Activated T-cell treated with anti-CD3 and anti-CD28 coated beads for 4 hours (primary cell): ENCODE measurements at places on chromosomes 5 and 9.

GRCh38 chr5:115979201-115980041 is 17.1 kb downstream of the LVRN start:
- DNase-seq: no peak

GRCh38 chr5:69510694-69511093 is 18.1 kb downstream of the OCLN start:
- no peak for DNase-seq

- DNase-seq: no peak
Observed at GRCh38 chr9:20152151-20152725, 363.4 kb upstream of the SLC24A2 start.

DNA sequence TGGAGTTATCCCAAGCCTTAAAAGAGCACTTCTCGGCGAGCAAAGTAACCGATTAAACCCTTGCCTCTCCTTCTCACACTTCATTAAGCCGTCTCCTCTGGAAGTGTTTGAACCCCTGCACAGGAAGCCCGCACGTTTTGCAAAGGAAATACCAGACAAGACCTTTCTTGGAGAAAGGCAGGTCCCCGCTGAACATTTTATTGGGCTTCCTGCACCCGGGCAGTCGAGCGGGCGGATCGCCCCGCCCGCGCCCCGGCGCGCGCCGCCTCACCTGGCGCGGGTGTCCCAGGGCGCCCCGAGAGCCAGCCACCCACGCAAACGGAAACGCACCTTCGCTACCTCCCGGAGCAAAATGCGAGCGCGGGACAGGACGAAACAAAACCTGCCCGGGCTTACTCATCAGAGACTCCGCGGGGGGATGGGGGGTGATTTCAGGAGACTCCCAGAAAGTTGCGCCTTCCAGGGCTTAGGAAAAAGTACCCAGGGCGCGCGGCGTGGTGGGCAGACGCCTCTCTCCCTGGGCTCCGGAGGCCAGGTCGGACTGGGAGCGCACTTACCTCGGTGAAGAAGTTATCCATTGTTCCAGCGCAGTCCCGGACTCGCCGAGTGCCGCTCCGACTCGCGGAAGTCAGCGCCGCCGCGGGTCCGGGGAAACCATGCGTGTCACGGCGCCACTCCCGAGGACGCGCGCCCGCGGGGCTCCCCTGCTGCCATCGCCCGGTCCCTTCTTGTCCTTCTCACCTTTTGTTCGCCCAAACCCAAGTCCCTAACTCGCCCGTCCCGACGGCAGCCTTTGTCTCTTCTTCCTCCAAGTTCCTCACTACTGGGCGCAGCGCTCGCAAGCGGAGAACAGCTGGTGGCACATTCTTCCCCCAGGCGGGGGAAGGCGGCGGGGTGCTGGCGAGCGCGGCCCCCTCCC is 598 bp downstream of the MYO10 start:
- DNase-seq: peak; percentile 8

DNA sequence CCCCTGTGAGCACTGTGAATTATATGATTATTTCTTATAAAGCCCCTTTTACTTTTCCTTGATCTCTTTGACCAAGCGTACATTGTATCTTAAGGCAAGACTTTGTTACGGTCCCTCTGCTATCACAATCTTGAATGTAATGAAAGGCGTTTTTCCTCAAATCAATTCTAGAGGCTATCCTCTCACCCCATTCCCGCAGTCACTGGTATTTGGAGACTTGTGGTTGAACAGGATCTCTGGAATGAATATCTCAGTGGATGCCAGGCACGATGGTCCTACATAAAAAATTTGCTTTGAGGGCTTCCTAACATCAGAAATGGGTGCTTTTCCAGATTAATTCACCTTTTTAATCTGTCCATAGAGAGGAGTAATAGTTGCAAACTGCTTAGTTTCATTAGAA is 151.4 kb upstream of the PAPPA start:
- no peak for DNase-seq

- DNase-seq: no peak
Observed at GRCh38 chr9:133126697-133127339, 5.8 kb upstream of the RALGDS start.

DNA sequence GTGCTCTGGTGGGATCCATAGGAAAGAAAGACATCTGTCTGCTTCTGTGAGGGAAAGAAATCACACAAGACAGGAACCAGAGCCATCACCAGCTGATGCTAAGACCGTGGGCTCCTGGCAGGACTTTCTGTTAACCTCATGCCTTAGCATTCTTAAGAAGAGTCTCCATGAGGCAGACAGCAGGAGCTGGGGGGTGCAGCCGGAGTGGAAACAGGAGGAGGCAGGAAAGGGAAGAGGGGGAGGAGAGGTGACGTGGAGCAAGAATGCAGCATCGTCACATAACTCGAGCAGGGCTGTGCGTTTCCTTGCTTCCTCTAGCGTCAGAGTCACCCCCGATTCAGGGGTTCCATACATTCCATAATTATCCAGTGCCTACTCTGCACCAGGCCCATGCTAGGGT is 53.6 kb downstream of the ERGIC1 start:
- no peak for DNase-seq

- no peak for DNase-seq
Observed at GRCh38 chr5:12799165-12799564, 894.9 kb upstream of the CTNND2 start.

GRCh38 chr9:81431641-81432040 is 257.7 kb downstream of the TLE1 start:
- no peak for DNase-seq

DNA sequence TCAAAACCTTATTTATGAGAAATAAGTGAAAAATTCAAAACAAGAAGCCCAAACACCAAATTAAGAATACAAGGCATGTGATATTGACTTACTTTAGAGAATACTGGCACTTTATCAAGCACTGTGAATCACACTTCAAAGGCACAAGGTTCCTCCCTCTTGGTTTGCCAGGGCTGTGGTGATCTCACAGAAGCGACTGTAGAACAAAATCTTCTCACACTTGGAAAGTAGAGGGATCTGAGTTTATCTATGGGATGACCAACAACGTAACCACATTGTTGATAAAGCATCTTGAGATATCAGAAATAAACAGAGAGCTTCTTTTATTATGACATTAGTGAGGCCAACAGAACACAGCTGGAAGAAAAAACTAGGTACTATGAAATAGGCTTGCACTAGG is 295.9 kb downstream of the NFIB start:
- DNase-seq: no peak

DNA sequence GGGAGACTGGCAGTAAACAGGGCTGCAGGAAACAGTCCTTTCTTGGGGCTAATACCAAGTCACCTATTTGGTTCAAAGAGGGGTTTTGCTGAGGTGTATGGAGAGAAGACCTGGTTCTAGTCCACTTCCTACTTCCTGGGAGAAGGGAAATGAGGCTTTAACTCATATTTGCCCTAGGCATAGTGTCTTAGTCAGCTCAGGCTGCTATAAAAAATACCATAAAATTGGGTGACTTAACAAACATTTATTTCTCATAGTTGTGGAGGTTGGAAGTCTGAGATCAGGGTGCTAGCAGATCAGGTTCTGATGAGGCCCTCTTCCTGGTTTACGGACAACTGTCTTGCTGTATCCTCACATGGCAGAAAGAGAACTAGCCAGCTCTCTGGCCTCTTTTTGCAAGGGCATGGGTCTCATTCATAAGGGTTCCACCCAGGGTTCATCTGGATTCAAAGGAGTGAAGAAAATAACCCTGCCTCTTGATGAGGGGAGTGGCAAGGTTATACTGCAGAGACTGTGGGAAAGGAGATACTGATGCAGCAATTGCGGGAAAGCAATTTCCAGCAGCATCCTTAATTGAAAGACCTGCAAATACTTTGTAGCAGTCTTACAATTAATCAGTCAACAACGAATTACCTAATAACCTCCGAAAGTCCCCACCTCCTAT is 40.5 kb downstream of the ANKDD1B start:
- DNase-seq: no peak

GRCh38 chr9:98034593-98035546 is 21.7 kb upstream of the NANS start:
- DNase-seq: peak; percentile 92
